ENCODE measurements at places on chromosomes 3 and 15.

GRCh38 chr15:65862682-65863081 lies 6.6 kb upstream of the RAB11A start:
- DNase-seq, result no peak

DNA sequence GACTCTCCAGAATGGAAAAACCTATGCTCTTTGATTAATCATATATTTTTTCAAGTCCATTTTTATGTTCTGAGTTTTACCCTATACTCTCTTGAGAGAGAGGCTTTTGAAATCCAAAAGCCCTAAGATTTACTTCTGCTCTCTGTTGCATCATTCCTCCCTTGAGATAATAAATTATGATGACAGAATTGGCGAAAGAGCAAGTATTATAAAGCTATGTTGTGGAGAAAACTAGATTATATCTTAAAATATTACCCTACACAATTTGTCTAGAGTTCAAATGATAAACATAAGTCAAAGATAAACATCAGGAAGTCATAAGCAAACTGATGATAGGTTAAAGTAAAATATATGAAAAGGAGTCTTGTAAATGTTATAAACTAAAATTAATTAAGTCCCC lies 293.4 kb upstream of the MME start:
- DNase-seq, result no peak

- DNase-seq, result no peak
Measured at GRCh38 chr3:39325236-39325635, 4.3 kb upstream of the CCR8 start.

DNA sequence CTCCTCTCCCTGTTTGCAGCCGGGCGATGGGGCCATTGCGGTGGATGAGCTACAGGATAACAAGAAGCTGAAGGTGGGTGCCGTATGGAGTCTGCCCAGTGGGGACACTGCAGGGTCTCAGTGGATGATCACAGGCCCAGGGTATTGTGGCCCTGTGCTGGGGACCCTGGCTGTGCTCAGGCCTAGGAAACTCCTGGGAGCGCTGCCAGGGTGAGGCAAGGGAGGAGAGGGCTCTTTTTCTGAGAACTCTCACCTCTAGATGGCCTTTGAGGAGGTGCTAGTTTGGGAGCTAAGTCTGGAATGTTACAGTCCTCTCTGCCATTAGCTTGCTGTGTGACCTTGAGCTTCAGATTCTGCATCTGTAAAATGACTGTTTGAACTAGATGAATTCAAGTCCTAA lies 16.4 kb downstream of the SLC24A1 start:
- no peak for DNase-seq

DNA sequence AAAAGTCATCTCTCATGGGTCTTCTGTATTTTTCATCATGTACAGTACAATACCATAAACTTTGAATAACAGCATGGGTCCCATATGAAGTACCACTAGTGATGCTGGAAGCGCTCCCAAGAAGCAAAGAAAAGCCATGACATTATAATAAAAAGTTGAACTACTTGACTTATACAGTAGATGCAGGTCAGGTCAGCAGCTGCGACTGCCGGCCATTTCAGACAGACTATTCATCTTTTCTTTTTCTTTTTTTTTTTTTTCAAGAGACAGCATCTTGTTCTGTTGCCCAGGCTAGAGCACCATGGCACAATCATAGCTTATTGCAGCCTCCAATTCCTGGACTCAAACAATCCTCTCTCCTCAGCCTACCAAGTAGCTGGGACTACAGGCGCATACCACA lies 10.2 kb downstream of the RAF1 start:
- no peak for DNase-seq
